Stimulated activated CD4-positive, alpha-beta T cell treated with anti-CD3 and anti-CD28 coated beads, Interleukin-15, amount 100 ng/mL, for 24 hours (primary cell): ENCODE measurements at places on chromosomes 6 and 20.

- DNase-seq, result no peak
Observed at GRCh38 chr20:23835716-23836115, 9.2 kb upstream of the CST2 start.

DNA sequence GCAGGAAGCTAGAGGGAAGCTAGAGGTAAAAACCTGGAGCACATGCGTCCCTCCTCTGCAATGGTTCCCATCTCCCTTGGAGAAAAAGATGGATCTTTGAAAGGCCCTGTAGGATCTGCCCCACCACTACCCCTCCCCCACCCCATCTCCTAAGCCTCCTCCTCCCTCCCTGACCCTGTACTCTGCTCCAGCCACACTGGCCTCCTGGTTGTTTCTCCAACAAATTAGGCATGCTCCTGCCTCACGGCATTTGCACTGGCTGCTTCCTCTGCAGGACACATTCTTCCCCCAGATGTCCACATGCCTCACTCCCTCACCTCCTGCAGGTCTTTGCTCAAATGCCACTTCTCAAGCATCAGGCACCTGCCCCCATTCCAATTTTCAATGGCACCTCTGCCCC lies 45.5 kb downstream of the UBE2V1 start:
- DNase-seq, result no peak

GRCh38 chr6:7391151-7391550 lies 1.5 kb downstream of the RIOK1 start:
- no peak for DNase-seq

- DNase-seq, result peak; percentile 2
Observed at GRCh38 chr20:63508072-63508768, 9.3 kb upstream of the EEF1A2 start.

DNA sequence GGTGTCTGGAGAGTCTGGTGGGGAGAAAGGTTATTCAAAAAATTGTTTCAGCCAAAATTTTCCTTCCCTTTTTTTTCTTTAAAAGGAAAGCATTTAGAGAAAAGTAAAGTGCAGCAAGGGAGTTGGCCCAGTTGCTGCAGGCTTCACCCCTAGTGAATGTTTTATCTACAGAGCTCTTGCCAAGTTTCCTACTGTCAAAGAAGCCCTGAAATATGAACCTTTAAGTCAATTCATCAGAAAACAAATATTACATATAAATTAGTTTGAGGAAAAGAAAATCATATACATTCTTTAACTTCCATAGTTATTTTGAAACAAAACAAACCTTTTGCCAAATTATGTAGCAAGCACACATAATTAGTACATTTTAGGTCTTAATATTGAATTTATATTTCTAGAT lies 25.0 kb upstream of the HMGCLL1 start:
- DNase-seq, result no peak

- DNase-seq, result peak; percentile 80
Observed at GRCh38 chr6:44593539-44593944, 206.0 kb downstream of the CDC5L start.

DNA sequence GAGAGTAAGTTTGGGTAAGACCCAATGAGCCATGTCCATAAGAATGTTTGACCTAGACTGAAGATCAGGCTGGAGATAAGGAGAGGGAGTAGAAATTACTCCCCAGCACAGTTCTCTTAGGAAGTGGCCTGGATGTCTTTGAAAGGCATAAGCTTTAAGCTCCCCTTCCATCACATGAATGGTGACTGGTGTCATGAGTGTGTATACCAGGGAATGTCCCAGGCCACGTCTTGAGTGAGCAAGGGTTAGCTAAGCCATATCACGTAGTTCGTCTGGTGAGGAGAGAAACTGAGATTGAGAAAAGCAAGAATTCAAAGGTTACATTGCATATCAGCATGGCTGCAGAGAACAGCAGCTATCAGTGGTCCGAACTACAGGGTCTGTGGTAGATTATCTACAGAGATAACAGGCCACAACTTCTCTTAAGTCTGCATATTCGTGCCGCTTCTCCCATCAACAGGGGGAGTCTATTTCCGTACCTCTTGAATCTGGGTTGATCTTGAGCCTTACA lies 60.1 kb upstream of the BMP2 start:
- no peak for DNase-seq

GRCh38 chr20:35437599-35437998 lies 429 bp downstream of the GDF5 start:
- DNase-seq, result no peak

GRCh38 chr6:44702292-44702691 lies 314.8 kb downstream of the CDC5L start:
- DNase-seq, result no peak
